Dermis blood vessel endothelial cell (primary cell): ENCODE measurements at places on chromosomes 3 and 15.

- peak; percentile 44 for DNase-seq
These were observed 2.2 kb downstream of the IGF1R start for GRCh38 chr15:98650417-98651035.

- DNase-seq = no peak
These were observed 517.4 kb downstream of the TUSC7 start for GRCh38 chr3:117226932-117227331.

GRCh38 chr3:18725668-18726407, 300.7 kb upstream of the SATB1 start:
- no peak for DNase-seq

- DNase-seq = no peak
These were observed 38.3 kb downstream of the PDE8A start for GRCh38 chr15:85019815-85020590.

DNA sequence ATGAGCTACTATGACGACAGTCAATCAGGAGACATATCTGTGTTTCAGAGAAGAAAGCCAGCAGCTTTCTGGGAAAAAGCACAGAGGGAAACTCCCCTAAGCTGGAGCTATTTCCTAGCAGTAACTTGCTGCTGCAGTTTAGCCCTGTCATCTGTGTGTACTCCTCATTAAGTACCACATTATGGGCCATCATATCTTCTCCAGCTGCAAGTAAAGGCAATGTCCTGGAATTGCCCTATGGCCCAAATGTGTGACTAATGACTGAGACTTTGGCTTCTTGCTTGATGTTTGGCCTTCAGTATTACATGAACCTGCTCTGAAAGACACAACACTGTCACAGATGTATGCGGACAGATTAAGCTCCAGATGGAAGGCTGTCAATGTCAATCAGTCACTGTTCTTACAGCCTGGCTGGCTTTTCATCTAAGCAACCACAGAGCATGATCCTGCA, 190.8 kb downstream of the FHIT start:
- DNase-seq = no peak
